ENCODE measurements at places on chromosomes 7 and 10.

DNA sequence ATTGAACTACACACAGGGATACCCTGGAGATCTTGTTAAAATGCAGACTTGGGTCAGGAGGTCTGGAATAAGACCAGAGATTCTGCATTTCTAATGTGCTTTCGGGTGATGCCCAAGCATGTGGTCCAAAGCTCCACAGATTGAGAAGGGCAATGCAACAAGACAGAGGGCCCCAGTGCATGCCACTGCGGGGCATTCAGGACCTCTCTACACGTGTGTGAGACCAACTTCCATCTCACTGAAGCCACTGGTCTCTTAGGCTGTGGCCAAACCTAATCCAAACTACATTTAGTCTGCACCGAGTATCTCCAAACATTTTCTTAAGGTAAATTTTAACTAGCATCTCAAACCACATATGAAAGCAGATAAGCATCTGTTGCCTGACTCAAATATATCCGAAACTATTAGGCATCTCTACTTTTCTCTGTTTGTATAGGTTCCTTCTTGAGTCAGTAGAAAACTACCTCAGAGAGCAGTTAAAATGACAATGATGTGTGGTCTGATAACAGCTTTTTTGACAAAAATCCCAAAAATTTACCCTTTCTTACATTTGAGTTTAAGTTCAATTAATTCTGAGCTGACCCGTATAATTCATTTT is 107.5 kb downstream of the ELMO1 start:
- DNase-seq = no peak

GRCh38 chr10:91117505-91117904 is 103.0 kb upstream of the PCGF5 start:
- DNase-seq = no peak

DNA sequence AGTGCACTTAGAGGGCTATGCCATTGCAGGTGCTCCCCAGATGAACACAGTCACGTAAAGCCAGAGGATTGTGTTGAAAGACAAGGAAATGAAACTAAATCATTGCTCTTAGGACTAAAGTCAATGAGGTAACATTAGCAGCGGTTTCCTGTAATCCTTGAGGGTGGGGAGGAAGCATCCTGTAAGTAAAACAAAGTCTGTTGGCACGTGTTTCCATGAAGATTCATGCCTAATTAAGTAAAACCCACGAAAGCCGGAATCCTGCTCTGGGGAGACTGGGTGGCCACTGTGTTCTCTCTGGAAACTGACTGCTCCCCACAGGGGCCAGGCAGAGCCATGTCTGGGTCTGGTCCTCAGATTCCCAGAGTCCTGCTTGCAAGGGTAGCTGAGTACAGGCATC is 18.3 kb downstream of the STEAP1B start:
- DNase-seq = peak; percentile 34

DNA sequence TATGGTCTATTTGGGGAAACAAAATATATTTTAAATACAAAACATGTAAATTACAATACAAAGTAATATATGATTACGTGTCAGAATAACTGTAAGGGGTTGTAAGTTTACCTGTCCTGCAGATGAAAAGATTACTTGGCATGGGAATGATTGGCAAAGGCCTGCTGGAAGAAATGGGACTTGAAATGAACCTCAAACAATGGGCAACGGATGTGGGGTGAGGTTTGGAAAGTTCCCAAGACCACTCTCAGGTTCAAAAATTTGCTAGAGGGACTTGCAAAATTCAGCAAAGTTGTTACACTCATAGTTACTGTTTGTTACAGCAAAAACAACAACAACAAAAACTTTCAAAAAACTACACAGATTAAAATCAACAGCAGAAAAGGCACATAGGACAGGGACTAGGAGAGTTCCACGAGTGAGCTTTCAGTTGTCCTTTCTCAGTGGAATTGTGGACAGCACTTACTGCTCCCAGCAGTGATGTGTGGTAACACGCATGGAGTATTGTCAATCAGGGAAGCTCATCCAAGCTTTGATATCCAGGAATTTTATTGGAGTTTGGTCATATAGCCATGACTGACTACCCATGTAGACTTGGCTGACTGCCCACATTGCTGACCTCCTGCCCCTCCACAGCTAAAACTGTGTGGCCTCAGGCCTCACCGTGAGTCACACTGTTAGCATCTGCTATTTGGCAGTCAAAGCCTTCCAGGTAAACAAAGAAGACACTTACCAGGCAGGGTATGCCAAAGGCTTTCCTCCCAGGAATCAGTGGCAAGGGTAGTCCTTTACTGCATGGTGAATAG is 43.8 kb downstream of the EXOC6 start:
- peak; percentile 84 for DNase-seq

DNA sequence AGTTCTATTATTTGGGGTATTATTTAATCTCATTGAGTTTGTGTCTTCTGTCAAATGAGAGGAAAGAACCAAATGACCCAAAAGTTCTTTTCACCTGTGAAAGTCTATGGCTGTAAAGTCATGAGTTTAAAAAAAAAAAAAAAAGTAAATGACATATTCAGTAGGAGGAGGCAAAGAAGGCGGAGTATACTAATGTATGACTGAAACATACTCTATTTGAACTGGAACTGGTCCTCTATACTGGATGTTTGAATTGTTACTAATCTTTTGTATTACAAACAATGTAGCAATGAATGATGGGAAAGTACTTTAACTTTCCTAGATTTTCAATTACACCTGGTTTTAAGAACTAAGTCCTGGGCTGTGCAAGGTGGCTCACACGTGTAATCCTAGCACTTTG is 24.9 kb upstream of the GSAP start:
- peak; percentile 27 for DNase-seq

DNA sequence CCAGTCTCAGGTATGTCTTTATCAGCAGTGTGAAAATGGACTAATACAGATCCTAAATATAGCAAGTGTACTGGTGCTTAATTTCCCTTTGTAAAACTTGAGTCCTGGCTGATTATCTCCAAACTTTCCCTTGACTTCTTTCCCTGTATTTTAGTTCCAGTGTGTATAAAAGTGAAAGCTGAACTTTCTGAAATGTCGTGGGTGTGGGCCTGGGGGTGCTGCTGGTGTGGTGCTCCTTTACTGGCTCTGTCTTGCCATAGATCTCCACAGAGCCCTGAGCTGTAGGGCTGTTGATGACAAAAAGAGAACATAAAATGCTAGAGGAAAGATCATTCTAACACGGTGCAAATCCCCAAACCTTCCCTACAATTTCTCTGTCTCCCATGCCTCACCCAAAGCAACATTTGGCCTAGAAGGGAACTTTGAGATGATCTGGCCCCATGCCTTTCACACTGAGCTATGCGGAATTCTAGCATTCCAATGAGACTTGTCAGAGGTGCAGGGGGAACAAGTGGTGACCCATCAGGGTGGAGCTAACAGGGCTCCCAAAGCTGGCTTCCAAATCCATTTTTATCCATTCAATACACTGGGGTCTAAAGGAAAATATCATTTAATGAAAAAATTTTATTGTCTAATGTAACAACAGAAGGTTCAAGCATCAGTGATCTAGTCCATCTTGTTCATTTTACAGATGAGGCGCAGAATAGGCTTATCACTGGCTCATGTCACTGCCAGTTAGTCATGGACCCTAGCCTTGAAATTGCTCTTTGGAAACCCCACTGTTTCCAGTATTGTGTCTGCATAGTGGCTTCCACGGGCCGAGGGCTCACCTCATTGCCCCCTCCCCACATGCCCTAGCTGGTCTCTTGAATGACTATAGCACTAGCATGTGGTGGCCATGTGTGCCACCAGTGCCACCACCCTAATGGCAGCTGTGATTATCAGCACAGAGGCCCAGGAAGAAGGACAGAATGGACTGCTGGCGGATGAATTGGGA is 1000.9 kb downstream of the LRMDA start:
- peak; percentile 89 for DNase-seq

GRCh38 chr10:82206831-82207230 is 331.8 kb downstream of the NRG3 start:
- DNase-seq = peak; percentile 42

- DNase-seq = no peak
Observed at GRCh38 chr10:10520491-10521385, 496.9 kb upstream of the CELF2 start.

DNA sequence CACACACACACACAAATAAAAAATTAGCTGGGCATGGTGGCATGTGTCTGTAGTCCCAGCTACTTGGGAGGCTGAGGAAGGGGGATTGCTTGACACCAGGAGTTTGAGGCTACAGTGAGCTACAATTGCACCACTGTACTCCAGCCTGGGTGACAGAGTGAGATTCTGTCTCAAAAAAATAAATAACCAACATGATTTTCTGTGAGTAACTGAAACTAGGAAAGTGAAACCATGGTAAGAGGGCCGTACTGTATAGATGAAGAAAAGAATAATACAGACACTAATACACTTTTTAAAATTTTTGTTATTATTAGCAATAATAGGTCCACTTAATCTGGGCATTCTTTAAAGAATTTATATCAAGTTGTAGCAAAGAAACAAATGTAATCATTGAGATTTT is 170.9 kb downstream of the HGF start:
- no peak for DNase-seq

Data from fibroblast of mammary gland (primary cell).